ENCODE measurements at places on chromosomes 2 and 18.

DNA sequence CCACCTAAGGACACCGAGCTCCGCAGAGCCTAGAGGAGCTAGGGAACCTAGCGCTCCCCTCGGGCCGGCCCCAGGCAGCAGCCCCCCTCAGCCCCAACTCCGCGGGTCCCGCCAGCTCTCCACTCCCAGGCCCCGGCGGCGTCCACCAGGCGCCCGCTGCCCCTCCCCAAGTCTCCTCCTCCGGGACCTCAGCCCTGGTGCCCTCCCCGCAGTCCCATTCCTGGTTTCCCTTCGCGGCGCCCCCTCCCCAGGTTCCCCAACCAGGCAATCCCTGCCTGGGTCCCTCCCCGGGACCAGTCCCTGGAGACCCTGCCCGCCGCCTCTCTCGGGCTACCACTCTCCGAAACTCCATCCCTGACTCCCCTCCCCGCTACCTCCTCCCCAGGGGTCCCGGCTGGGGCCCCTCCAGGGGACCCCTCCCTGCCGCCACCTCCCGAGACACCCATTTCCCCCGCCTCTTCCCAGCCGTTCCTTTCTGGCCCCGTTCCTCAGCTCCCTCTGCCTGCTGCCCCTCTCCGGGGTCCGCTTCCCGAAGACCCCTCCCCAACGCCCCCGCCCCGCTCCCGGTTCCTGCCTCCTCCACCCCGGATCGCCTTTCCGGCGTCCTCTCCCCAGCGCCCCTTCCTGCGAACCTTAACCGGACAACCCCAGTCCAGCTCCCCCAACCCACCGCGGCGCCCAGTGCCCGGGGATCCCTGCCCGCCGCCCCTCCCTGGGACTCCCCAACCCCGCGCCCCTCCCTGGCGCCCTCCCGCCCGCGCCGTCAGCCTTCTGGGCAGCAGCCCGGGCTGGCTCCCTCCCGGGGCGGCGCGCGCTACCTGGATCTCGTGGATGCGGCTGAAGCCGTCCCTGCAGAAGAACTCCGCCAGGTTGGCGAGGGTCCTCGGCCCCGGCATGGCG is 678 bp downstream of the CYP27C1 start:
- DNase-seq = no peak

GRCh38 chr18:43001821-43002220 is 113.7 kb downstream of the RIT2 start:
- peak; percentile 35 for DNase-seq

- no peak for DNase-seq
These were observed 9.5 kb upstream of the BCL2L11 start for GRCh38 chr2:111111101-111111755.

- DNase-seq = no peak
These were observed 955.2 kb upstream of the CELF4 start for GRCh38 chr18:38520786-38521185.

DNA sequence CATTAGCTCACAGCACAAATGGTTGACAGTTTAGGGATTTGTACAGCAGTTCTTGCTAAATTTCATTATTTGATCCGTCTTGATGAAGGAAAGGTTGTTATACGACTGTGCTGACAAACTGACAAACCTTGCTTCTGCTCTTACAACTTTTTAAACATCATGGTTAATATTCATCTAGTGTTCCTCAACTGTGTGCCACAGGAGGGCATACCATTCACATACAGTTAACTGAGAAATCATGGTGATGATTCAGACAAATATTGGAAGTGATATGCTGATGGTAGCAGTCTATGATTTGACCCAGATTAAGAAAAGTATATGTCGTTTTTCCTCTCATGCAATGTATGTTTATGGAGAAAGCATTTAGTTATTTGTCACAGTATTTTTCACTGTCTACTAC is 129.8 kb upstream of the FSIP2 start:
- DNase-seq = peak; percentile 30

- DNase-seq = no peak
These were observed 1476.3 kb downstream of the LRP1B start for GRCh38 chr2:140654565-140654964.

- no peak for DNase-seq
These were observed 210.3 kb downstream of the CLIP4 start for GRCh38 chr2:29325544-29325943.

GRCh38 chr2:202221873-202222272 is 16.5 kb downstream of the SUMO1 start:
- DNase-seq = no peak

DNA sequence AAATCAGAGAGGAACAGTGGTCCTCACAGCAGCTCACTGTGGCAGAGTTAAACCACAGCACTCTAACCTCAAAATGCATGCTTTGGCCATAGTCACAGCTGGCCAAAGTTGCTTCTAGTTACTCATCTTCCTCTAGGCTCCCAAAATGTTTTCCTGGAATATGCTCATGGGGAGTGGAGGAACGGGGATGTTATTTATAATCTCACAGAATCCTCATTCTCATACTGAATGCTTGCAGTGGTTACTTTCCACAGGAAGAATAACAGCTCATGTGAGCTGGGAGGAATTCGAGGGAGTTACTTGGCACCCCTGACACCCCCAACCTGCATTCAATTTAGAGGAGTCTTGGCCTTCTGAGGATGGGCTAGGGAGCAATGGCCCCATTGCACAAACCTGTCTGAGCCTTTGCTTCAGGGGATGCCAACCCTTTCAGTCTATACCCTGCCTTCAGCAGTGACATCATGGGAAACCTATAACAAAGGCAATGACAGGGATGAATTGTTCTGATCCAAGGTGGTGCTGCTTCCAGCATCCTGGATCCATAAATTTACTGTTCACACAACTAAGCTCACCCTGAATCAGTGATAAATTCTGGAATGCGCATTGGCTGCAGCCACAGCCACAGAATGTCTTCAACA is 22.4 kb upstream of the CCBE1 start:
- DNase-seq = peak; percentile 72

GRCh38 chr2:84788498-84788897 is 92.4 kb downstream of the TRABD2A start:
- DNase-seq = no peak

DNA sequence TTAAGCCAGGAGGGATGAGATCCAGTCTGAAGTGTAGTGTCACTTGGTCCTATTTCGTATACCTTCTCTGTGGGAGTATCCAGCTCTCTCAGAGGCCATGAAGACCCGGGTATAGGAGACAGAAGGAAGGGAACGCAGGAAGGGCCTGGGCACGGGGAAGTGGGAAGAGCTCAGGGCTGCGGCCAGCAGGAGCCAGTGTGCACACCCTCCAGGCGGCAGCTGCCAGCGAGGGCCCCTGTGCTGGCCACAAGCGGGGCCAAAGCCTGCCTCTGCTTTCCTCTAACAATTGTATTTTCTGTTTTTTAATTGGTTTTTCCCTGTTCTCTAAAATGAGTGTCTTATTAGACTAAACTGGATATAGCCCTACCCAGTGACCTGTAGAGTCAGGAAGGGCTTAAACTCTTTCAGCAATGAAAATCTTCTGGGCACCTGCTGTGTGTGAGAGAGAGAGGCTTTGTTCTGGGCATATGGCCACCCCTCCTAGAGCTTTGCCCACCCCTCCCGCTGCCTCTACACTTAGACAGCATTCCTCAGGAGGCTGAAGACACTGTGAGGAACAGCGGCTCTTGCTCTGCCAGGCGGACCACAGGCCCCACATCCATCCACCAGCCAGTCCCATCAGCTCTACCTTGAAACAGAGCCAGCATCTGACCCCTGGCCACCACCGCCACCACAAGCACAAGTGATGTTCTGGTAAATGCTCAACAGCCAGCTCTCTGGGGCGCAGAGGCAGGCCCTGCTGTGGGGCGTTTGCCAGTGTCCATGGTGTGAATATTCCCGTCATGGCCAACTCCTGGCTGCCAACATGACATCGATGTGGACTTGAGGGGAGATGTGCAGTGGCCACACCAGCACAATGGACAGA is 9.5 kb downstream of the GPR17 start:
- no peak for DNase-seq

- peak; percentile 56 for DNase-seq
These were observed 146.1 kb downstream of the HAUS1 start for GRCh38 chr18:46250084-46250811.

- DNase-seq = no peak
These were observed 59.2 kb downstream of the CCDC141 start for GRCh38 chr2:178990533-178991241.

DNA sequence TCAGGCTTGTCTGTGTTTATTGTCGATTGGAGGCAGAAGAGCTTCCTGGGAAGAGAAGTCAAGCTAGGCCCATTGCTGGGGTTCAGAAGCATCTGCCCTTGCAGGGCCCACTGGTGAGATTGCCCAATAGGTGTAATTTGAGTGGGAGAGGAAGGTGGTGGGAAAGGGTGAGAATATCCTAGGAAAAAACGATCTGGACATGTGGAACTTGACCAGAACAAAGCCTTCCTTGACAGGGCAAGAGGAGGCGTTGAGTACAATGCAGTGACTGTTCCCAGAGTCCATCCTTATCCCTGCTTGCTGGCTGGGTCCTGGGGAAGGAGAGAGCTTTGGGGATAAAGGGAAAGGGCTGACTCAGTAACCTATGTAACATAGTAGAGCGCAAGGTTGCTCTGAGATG is 27.1 kb downstream of the NABP1 start:
- no peak for DNase-seq

- no peak for DNase-seq
These were observed 76.5 kb downstream of the C1D start for GRCh38 chr2:67986258-67986657.

GRCh38 chr18:68665628-68666027 is 49.3 kb downstream of the TMX3 start:
- no peak for DNase-seq

DNA sequence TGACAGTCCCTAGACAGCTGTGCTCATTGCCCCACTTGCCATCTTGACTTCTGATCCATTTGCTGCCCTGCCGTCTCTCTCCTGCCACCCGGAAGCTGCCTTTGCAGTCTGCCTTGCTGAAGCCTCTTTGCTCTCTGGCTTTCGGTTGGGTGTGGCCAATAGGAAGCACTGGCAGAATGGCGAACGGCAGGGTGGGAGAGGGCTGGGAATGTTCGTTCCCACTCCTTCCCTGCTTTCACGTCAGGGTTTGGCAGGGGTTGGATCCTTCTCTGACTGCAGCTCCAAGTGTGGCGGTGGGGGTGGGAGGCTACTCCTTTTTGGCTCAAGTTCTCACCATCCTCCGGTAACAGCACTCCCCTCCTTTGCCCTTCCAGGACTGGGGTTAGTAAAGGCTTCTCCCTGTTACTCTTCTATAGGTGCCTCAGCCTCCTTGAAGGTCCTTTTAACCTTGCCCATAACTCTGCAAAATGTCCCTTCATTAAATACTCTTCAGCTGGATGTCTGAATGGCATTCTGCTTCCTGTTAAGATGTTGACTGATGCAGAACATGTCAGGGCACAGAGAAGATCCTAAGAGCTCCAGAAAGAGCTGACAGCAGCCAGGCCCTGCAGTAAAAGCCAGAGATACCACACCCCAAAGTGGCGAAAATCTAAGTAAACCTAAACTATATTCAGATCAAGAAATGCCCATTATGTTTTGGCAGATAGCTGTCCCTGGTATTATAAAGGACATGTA is 299.7 kb downstream of the CDCA7 start:
- DNase-seq = no peak

DNA sequence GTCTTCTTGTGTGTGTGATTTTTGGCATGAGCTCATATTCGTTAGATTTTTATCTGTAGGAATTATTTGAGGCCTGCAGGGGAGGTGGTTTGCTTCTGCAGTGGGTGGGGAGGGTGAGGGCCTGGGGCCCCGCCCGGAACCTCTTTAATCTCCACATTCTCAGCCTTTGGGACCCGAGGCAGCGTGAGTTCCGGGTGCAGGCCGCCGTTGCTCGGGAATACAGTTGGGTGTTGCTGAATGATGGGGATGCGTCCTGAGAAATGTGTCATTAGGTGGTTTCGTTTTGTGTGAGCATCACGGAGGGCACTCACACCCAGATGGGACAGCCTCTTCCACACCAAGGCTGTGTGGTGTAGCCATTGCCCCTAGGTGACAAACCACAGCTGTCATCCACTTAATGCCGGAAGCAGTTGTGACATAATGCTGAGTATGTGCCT is 13.7 kb upstream of the GAL3ST2 start:
- no peak for DNase-seq

GRCh38 chr2:20501974-20502373 is 55.1 kb downstream of the RHOB start:
- peak; percentile 94 for DNase-seq

GRCh38 chr2:50720697-50721315 is 311.1 kb downstream of the NRXN1 start:
- DNase-seq = no peak

- DNase-seq = no peak
These were observed 188.1 kb downstream of the LAMA1 start for GRCh38 chr18:6929370-6930102.

- no peak for DNase-seq
These were observed 109.5 kb downstream of the RAPGEF4 start for GRCh38 chr2:172845028-172845630.

DNA sequence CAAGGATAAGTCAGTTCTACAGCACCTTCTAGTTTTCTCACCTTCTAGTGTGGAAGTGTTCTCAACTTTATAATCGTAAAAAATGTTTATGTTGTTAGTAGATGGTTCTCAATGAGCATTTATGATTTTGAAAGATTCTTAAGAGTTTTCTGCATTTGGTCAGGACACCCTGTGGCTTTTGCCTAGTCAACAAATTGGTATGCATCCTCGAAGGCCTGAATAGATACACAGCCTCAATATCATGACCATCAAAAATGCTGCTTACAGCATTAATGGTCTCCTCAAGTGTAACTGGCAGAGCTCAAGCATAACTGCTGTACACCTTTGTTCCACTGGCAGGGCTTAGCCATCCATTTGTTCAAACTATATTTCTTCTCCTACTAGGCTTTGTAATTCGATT is 96.7 kb downstream of the CRACDL start:
- peak; percentile 95 for DNase-seq

GRCh38 chr2:162184821-162185450 is 32.9 kb upstream of the GCG start:
- no peak for DNase-seq

- DNase-seq = no peak
These were observed 519.1 kb downstream of the RNF144A start for GRCh38 chr2:7436096-7436906.
